ENCODE measurements at places on chromosomes 12 and 14.
A peak's percentile ranks its signal among the peaks of the same experiment; 100 is the strongest.

DNA sequence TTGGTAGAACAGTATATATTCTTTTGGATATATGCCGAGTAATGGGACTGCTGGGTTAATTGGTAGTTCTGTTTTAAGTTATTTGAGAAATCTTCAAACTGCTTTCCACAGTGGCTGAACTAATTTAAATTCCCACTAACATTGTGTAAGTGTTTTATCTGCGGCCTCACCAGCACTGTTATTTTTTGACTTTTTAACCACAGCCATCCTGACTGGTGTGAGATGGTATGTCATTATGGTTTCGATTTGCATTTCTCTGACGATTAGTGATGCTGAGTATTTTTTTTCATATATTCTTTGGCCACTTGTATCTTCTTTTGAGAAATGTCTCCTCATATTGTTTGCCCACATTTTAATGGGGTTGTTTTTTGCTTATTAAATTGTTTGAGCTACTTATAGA lies 357.4 kb downstream of the C12orf50 start:
- no peak for DNase-seq

GRCh38 chr12:55852740-55853139 lies 10.0 kb upstream of the MMP19 start:
- DNase-seq = no peak

GRCh38 chr14:63938198-63939005 lies 85.6 kb downstream of the SYNE2 start:
- DNase-seq = peak; percentile 24

DNA sequence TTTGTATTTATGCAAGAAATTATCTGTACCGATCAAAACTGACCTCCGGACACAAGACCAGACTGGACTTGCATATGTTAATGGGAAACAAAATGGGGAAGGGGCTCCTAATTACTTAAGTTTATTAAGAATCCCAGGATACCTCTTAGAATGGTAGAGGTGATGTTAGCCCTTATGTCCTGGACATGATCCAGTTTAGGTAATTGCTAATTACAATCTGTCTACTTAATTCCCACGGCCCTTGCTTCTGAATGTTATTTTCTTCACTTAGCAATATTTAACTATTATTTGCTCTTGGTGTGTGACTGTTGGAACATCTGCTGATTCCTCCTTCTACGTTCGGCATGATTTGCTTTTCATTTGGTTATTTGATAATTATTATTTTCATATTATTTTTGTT lies 644.0 kb downstream of the DIO2 start:
- DNase-seq = no peak

GRCh38 chr12:89350630-89351488 lies 1.4 kb downstream of the DUSP6 start:
- DNase-seq = no peak

GRCh38 chr14:51575349-51576116 lies 76.2 kb upstream of the FRMD6 start:
- DNase-seq = no peak

DNA sequence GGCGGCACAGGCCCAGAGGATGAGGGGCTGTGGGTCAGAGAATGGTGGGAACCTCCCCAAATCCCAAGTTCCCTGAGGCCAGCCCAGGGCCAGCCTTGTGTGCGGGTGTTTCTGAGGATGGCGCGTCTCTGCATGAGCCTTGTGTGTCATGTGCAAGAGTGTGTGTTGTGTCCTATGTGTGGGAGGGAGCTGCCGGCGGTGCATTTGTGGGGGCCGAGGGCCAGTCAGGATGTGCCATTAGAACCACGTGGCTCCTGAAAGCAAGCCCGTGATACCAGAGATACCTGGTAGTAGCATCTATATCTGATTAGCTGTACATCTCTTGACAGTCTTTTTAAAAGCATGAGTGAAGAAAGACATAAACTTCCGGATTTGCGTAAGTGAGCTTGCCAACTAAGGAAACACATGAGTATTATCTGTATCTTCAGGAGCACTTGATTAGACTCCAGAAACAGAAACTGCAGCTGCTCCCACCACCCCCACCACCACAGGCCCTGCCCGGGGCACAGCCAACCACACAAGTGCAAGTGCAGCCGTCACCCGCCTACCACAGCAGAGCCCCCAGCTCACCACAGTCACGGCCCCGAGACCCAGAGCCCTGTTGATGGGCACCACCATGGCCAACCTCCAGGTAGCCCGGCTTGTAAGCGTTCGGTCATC lies 19.2 kb downstream of the DDX51 start:
- DNase-seq = no peak

- no peak for DNase-seq
These were observed 365.9 kb upstream of the NOVA1 start for GRCh38 chr14:26963711-26964110.

- no peak for DNase-seq
These were observed 3.0 kb downstream of the ZNF605 start for GRCh38 chr12:132953163-132953425.
